ENCODE measurements at places on chromosomes 12 and 14.

DNA sequence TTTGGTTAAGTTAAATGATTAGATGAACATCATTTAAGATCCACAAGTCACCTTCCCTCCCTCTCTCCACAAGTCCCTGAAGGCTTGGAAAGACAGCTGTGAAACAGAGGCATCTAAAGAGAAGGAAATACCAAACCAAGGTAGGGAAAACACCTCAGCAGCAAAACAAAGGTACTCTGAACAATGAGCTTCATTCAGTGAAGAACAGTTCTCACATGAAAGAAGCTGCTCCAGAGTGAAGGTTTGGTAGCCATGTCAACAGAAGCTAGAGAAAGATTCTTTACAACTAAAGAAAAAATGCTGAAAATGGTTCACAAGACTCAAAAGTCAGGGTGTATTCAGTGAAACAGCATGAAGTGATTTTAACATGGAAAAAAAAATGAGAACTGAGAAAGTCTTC, 69.4 kb downstream of the FGD6 start:
- no peak for DNase-seq

DNA sequence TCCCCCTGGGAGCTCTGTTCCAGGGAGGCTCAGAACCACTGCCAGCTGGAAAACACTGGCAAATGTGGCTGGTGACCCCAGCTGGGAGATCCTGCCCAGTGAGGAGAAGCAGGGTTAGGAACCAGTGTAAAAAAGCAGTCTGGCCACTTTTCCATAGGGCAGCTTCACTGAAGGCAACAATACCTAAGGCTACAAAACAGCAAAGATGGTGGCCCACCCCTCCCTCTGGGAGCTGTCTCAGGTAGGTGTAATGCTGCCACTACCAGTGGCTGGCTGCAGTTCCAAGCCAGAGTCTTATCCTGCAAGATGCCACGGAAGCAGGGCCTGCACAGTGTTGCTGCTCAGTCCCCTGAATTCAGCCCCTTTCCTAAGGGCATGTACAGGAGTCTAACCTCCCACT, 50.6 kb upstream of the ANO6 start:
- no peak for DNase-seq

- DNase-seq = no peak
Measured at GRCh38 chr14:23446291-23446851, 10.9 kb upstream of the MYH7 start.

DNA sequence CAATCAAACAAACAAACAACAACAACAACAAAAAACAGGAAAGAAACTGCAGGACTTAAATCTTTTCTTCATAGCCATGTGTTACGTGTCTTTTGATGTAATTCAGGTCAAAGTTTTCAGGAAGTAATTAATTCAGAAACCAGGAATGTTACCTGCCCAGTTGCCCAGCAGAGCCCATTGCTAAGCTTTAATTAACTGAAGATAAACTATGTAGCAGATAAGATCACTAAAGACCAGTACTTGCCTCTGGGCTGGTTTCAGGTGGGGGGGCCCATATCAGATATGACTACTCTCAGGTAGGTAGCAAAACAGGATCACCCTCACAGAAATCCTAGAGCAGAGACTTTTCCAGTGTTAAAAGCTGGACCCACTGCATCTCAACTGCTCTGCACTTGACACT, 69.2 kb downstream of the LIN7A start:
- no peak for DNase-seq

DNA sequence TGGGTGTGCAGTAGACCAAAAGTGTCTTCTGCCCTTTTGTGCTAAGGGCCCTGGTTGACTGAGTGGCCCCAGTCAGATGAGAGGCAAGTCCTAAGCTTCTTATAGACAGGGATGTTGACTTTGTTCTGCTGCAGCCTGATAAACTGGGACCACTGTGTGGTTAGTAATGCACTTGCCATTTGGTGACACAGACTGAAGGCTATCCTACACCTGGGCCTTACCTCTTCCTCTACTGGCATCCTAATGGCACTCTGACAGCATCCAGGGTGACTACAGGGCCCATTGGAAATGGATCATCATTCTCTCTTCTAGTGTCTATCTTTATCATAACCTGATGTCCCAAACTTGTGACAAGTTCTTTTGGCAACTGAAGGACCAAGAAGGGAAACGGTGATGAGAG, 3.3 kb downstream of the SDR39U1 start:
- DNase-seq = no peak

DNA sequence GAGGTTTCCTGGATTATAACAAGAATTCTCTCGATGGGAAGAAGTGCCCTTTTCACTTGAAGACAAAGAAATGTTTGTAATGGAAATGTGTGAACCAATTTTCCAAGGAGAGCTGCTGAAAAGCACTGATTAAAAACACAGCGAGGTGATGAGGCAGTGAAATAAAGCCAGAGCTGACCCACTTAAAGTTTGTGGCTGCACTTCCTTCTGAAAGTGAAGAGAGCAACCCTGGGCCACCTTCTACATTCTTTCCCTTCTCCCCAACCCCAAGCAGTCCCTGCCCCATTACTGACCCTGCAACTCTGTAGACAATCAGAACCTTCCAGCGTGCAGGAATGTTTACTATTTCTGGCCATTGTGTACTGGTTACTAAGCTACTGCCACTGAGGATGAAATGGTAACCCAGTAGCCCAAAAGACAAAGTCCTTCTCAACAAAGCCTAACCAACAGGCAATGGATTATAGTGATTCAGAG, 173.9 kb downstream of the TTC7B start:
- DNase-seq = no peak

GRCh38 chr14:39974036-39974435, 541.8 kb upstream of the FBXO33 start:
- DNase-seq = no peak

DNA sequence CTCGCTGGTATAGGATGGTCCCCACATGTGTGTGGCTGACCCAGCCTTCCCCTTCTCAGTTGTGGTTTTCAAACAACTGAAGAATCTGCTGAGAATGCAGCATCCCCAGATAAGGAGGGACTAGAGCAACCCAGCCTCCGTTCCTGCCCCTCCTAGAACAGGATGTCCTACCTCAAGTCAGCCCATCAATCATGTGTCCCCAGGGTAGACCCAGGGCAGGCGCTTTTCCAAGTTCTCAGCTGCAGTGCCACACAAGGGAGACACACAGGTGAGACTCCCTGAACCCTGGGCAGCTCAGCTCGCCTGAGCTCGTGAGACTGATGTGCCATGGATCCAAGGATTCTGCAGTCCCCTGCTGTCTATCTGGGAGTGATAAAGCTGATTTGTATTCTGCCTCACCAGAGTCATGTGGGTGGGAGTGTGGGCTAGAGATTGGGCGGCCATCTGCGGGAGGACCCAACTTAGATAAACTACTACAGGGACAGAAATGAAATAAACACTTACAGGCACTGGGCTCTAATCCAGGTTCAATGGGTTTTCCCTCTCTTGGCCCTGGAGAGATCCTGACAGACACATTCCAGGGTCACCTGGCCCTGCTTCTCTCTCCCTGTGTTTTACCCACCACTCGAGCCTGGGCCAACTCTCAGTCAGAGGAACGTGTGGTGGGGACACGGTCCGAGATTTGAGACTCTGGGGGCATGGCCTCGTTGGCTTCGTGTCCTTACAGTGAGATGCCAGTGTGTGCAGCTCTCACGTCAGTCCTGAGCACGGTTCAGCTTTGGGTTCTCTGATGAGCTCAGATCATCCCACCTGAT, 303.5 kb upstream of the SFSWAP start:
- no peak for DNase-seq

- no peak for DNase-seq
Measured at GRCh38 chr12:46936042-46936441, 110.2 kb upstream of the SLC38A4 start.

GRCh38 chr12:122350141-122350848, 72.2 kb downstream of the CLIP1 start:
- no peak for DNase-seq

All from HTR-8/SVneo (cell line).